Esophagus squamous epithelium (tissue), 5 donors: ENCODE measurements at places on chromosomes 12 and 14.

- no peak for DNase-seq
Observed at GRCh38 chr14:102215576-102216250, 76.0 kb downstream of the WDR20 start.

DNA sequence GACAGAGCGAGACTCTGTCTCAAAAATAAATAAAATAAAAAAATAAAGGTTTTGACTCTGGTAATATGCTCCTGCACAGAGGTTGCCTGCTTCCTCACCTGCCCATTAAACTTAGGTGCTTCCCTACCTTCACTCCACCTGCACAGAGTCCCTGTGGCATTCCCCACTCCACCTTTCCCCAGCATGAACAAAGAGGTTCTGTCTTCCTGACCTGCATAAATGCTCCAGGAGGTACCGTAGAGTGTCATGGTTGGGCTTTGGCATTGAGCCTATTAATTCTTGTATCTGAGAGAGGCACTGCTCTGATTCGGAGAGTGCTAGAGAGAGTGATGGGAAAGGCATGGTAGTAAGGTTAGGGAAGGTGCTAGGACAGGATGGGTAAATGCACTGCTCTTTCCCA is 6.3 kb downstream of the ARHGAP9 start:
- no peak for DNase-seq

- DNase-seq, result no peak
Observed at GRCh38 chr12:94872007-94872653, 131.4 kb downstream of the NDUFA12 start.

- no peak for DNase-seq
Observed at GRCh38 chr12:41917181-41917580, 227.5 kb downstream of the GXYLT1 start.

GRCh38 chr12:45205165-45205825 is 10.6 kb upstream of the ANO6 start:
- DNase-seq, result no peak

DNA sequence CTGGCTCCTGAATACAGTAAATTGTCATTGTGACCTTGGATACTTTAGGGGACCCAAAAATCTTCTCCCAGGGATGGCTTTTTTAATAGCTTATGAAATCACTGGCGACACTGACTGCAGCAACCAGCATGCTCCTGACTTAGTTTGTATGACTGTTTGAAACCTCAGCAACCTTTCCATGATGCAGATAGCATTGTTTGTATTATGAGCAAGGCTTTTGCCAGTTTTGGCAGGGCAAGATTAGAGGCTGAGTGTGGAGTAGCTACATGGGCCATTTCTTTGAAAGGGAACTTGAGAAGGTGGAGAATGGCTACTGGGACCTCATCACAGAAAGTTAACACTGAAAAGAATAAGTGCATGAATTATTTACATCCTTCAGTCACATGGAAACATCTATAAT is 50.9 kb downstream of the SLC4A8 start:
- no peak for DNase-seq

DNA sequence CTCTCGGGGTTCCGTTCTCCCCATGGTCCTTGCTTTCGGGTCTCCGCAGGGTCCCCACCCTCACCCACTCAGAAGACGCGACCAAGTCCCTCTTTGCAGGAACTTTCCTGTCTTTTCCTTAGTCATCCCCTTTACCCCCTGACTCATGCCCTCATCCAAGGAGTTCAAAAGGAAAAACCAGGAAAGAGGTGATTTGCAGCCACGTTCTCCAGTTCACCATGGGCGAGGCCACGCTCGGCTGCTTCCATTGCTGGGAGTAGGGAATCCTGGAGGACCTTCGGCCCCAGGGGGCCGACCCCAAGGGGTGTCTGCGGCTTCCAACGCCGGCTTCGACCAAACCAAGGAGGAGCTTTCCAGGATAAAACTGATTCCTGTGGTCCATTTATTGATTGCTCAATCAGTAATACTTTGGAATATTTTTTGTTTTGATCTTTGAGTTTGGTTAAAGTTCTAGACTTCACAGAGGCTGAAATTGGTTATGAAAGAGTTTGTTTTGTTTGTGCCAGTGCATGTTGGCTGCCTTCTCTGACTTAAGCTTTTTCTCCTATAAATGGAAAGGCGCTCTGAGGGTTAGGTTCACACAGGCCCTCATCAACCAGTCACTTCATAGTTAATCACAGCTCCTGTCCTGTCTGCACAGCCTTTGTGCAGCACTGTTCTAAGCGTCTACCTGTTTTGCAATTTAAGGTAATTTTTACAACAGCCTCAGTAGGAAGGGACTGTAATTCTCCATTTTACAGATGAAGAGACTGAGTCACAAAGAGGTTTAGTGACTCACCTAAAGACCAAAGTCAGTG is 827 bp downstream of the ALDH2 start:
- DNase-seq, result no peak

DNA sequence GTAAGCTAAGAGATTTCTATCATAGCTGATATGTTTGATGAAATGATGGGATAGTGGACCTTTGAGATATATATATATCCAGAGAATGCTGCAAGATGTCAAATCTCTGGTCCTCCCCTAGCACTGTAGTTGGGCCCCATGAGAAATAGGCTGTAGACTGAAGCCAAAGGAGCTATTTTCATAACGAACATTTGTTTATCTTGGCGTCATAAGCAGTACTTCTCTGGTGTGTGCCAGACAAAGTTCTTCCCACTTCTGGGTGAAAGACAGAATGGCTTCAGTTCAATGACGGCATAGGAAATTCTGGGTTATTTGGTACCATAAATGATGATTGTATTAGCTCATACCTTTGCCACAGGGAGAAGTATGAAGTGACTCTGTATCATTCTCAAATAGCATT is 534.3 kb downstream of the SOX5 start:
- DNase-seq, result no peak

GRCh38 chr14:90700933-90701776 is 115.1 kb downstream of the TTC7B start:
- no peak for DNase-seq

DNA sequence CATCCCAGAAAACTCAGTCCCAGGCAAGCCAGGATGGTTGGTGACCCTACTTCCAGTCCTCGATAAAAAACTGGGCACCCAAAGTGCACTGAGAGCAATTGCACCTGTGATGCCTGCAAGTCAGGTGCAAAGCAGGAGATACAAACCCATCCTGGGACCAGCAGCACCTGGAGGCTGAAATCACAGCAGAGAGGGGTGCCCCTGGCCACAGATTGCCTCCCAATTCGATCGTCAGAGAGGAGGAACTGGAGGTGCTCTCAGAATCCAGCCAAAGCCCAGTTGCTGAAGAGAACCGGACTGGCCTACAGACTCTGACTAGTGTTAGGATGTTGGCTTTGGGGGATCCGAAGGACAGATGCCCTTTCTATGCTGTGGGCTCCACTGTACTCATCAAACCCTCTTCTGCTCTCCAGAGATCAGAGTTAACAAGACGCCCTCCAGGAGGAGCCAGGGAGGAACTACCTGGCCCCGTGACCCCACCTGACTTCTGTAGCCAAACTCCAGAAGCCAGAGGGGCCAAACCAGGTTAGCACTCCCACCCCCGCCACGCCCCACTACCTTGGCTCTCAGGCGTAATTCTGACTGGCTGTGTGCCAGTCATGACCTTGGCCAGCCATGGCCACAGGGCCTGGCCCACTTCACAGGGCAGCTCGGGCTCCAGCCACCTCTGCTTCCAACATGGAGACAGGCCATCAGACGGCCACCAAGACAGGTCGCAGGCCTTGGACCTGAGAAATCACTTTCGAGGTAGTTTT is 284.5 kb upstream of the RTL1 start:
- no peak for DNase-seq

DNA sequence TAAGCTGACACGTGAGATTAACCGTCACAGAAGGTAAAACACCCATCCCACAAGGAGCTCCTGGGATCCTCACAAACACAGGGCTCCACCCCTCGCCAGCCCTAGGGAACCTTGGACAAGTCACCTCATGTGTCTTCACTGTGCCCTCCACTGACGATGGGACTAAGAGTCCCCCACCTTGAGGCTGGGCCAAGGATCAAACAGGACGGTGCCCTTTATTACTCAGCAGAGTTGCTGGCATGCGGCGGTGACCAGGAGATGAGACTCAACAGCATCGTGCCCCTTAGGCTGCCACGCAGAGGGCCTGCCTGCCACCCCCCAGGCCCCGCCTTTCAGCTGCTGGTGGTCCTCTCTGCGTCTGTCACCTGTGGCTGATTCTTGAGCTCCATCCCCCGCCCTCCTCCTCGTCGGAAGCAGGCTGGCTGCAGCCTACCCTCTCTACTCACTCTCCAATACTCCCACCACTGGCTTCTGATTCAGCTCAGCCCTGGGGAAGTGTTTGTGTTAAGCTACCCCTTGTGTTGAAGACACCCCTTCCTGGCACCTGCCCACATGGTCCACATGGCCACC is 105.2 kb downstream of the DICER1 start:
- DNase-seq, result no peak

- no peak for DNase-seq
Observed at GRCh38 chr12:121793440-121793837, at the start of gene RHOF. TSS of gene RHOF (minus strand) at chr12:121793688. CDS start at chr12:121793633, 55 bp downstream.

DNA sequence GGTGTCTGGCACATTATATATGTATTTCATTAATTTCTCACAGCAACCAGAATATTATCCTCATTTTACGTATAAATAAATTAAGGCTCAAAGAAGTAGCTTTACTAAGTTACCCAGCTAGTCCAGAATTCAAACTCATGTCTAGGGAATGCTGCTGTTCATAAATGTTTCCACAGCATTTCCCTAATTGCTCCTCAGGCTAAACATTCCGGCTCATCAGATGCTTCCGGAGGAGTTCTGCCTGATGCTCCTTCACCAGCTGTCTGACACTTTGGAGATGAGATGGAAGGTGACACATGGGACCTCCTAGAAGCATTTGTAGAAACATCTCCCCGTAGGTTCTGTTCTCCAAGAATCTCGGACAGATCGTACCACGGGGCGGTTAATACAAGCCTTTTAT is 12.1 kb downstream of the KRT85 start:
- no peak for DNase-seq

DNA sequence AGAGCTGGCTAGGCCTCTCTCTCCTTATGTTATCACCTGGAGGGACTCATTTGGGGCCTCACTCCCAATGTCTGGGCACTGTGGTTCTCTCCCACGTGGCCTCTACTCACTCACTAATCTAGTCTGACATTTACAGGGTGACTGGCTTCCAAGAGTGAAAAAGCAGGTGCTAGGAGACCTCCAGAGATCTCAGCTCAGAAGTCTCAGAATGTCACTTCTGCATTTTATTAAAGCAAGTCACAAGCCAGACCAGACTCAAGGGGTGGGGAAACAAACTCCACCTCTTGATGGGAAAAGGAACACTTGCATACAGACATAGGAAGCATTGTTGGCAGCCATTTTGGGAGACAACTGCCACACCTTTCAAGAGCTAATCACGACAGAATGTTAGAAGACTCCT is 175.9 kb downstream of the MON2 start:
- no peak for DNase-seq

DNA sequence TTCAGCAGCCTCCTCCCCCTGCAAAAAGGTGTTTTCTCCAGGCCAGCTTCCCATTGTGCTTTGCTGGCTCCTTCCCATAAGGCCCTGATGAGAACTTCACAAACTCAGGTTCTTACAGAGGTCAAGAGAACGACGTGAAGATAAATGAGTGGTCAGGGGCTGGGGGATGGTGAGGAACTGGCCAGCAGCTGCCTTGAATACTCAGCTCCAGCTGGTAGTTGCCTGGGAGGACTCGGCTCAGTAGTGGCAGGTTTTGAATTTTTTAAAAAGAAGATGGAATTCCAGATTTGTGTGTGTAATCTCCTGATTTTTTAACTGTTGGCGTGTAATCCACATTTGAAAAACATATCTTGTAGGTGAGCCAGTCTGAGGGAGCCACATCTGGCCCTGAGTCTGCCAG is 5.9 kb downstream of the DDX55 start:
- DNase-seq, result no peak

DNA sequence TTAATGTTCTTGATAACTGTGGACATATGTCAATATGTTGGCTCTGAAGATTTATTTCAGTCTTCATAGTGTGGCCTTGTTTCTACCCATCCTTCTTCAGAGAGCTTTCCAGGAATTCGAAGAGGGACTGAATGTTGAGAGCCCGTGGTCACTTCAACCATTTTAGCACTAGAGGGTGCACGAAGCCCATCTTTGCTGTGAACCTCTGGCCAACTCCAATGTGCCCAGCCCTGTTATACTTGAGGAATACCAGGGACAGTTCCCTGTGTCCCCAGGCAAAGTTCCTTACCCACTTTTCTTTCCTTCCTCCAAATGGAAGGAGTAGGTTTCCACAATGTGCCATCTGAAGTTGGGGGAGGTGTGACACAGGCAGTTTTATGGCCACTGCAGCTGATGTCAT is 603.5 kb downstream of the RPL10L start:
- no peak for DNase-seq

DNA sequence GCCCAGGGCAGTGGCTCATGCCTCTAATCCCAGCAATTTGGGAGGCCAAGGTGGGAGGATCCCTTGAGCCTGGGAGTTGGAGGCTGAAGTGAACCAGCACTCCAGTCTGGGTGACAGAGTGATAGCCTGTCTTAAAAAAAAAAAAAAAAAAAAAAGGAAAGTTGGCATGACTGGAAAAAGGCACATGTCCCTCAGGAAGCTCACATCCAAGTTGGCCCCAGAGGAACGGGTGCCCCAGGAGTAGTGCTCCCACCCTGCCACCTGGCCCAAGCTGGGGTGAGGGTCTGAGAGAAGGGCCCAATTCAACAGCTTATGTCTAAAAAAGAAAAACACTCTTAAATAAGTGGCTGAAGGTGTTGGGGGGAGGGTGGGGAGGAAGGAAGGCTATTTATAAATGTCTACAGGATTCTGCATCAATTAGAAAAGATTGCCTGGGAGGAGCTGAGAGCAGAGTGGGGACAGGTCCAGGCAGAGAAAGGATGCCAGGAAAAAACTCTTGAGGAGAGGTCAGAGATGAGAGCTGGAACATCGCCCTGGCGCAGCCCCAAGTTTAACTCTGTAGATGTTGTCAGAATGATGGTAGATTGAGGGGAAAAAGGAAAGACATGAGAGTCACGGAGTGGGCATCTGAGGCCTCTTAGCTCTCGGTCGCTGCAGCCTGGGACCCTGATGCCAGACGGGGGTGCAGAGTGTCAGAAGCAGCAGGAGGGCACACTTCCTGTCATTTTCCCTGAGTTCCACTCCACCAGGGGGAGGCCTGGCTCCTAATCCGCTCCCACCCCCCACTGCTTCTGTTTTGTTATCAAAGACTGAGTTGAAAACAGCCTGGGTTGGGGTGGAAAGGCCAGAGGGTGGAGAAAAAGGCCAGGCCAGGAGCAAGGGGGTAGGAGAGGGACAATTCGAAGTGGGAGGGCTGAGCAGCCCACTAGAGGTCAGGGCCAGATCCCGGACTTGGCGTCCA is 7.3 kb downstream of the SPRYD3 start:
- no peak for DNase-seq

DNA sequence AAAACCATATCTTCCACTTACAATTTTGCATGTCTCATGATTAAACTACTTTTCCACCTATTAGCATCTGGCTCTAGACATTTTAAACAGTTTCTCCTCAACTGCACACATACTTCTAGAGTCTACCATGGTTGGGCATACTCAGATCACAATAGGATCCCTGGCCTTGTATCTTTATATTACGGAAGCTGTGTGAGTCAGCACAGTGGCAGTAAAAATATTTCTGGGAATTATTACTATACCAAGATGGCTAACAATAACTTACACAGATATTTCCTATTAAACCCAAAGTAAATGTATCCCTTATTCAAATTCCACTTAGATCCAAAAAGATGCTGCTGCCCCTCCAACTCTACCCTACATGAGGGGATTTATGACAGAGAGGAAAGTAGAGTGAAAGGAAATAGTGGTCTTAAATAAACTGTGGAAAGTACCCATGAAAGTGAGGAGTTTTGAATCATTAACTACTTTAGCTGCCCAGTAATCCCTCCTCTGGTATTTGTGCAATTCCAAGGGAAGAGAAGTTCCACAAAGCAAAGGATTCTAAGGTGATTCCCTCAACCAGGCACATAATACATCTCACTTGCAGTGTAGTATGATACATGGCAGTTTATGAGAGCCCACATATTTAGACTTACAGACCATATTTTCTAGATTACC is 14.0 kb upstream of the CPSF6 start:
- DNase-seq, result no peak
